CD4-positive, alpha-beta T cell treated with Interleukin-10 for 1 hour (primary cell): ENCODE measurements at places on chromosomes 2 and 18.

DNA sequence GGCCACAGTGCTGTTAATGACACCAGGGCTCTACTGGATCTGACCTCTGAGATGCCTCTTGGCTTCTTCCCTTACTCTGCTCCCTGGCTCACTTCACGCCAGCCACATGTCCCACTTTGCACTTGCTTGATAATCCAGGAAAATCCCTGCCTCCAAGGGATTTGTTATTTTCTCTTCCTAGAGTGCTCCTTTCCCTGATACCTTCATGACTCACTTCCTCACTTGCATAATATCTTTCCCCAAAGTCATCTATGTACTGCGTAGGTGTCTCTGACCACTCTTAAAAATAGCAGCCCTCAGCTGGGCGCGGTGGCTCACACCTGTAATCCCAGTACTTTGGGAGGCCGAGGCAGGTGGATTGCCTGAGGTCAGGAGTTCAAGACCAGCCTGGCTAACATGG lies 572.3 kb downstream of the PLCL1 start:
- no peak for DNase-seq

- no peak for DNase-seq
Observed at GRCh38 chr2:98829581-98830270, 98.8 kb upstream of the MGAT4A start.

DNA sequence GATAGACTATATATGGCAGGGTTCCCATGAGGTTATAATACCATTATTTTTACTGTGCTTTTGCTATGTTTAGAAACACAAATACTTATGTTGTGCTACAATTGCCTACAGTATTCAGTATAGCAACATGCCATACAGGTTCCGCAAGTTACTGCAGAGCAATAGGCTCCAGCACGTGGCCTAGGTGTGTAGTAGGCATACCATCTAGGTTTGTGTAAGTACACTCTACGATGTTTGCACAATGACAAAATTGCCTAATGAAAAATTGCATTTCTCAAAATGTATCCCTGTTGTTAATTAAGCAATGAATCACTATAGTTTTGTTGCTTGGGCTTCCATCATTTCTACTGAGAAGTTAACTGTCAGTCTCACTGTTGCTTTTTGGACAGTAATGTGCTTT lies 9.8 kb downstream of the CD302 start:
- no peak for DNase-seq

DNA sequence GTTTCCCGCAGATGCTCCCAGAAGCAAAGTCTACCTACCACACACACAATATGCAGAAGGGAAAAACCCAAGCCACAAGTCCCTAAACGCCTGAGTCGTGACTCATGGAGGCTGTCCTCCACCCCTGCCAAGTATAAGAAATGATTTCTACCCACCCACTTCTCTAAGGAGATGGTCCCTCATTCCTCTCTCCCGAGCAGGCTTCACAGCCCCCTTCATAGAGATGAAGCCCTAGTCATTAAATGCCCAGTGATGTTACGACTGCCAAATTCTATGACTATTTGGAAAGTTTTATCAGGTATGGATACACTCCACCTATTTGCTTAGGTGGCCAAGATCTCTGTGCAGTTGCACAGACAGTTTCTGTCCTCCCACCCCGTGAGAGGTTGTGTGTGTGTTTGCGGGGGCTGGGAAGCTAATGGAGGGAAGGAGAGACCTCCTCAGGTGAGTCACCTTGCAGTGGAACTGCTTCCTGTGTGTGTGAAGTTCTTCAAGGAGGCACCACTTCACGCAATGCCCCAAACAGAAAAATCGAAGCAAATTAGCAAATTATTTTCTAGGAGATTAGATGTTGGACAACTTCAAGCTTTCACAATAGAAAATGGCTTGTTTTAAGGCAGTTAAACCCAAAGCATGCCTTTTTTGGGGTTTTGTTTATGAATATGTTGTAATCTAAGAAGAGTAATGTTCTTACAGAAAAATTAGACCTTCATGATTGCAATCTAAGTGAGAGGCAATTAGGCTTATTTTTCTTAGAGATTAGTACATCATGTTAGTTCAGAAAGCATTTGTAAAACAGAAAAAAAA lies 175.2 kb downstream of the TGIF1 start:
- DNase-seq = peak; percentile 64

- no peak for DNase-seq
Observed at GRCh38 chr2:104868505-104868866, 14.6 kb downstream of the POU3F3 start.

GRCh38 chr2:217643789-217644301 lies 358.9 kb downstream of the TNS1 start:
- no peak for DNase-seq

DNA sequence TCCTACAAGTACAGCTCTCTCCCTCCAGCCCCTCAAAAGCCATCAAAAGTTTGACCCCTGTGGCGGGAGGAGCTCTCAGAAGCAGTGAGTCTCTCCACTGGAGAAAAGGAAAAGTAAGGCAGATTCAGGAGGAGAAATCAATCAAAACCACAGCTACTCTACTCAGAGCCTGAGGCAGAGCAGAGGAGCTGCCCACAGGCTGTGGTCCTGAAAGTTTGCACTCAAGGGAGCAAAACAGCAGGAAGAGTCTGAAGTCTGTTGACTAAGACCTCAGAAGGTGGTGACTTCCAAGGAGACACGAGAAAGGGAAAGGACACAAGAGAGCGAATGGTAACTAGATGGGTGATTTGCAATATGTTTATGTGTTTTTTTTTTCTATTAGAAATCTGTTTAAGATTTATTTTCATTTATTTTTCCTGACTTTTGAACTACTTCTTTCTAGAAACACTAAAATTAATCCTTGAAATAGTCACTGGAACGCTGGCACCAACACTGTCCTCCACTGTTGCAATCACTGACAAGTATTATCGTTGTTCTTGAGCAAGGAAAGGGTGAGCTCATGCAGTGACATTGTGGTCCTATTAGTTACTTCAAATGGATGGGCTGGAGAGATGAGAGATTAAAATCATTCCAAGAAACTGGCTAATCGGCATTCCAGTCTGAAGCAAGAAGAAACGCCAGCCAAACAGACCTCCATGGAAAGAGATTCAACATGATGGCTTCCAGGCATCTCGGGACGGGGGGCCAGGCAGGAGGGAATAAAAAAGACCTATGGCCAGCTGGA lies 35.8 kb downstream of the PID1 start:
- DNase-seq = no peak

GRCh38 chr2:38260469-38260868 lies 116.6 kb downstream of the ATL2 start:
- DNase-seq = no peak
